ENCODE measurements at places on chromosomes 5 and 9. TPM values are rescaled to one million over a fixed set of nuclear protein-coding genes. Genes with fewer than 3 reads are reported as not detected.

Gene UNC13B
- 43.8 TPM for total RNA-seq

Gene CD72
- total RNA-seq = 2.0 TPM

Gene INSL4
- not detected for total RNA-seq

Gene ZNF462
- 17.0 TPM for total RNA-seq

Gene PPP1R2B
- total RNA-seq = 0.15 TPM
